Activated T-cell treated with anti-CD3 and anti-CD28 coated beads, Interleukin-2, amount 50 U/mL, for 48 hours (primary cell): ENCODE measurements at places on chromosomes 3 and 15.

GRCh38 chr3:101261506-101261905, 58.9 kb downstream of the IMPG2 start:
- DNase-seq, result no peak

GRCh38 chr3:168117853-168118313, 22.2 kb upstream of the GOLIM4 start:
- DNase-seq, result no peak

DNA sequence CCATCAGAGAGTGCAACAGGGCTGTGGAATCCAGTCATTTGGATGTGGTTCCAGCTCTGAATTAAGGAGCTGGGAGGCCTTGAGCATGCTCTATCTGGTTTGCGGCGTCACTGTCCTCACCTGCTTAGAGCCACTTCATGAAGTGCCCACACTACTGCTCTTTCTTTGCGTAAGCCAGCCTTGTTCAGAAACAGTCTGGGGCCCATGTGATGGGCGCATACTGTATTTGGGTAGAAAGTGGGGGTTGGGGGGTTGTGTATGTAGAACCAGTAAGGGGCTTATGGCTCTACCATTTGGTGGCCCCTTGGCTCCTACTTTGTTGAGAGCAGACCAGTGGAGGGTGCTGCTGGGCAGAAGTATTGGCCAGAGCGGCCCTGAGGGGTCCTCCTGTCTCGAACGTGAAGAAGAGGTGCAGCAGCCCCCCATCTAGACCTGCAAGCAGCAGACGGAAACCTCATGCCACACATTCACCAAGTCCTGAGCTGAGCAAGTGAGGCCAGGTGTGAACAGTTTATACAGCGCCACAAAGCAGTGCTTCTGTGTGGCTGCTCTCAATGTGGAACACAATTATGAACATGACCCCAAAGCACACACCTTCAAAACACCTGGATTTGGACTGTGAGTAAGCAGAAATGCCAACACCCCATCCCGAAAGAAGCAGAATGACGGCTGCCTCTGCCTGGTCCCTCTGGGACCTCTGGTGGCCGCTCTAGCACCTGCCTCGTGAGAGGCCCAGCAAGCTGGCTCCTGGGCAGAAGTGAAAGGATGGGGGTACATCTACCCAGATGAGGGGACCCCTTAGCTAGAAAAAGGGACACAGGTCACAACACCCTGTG, 26.6 kb downstream of the SRPRB start:
- DNase-seq, result no peak

DNA sequence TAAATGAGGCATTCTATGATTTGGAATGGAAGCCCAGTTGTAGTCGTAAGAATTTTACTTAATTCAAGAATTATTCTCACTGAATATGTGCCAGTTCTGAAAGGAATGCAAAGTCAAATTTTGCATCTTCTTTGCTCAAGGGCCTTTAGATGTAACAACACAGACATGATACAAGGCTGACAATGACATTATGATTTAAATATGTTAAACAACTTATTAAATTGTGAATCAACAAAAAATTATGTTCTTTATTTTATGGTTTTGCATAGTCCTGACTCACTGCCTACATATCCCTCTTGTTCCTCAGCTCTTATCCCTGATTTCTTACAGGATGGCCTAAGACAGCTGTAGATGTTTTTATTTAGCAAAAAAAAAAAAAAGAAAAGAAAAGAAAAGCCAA, 170.9 kb upstream of the NR2E3 start:
- no peak for DNase-seq

GRCh38 chr15:79463043-79463780, 31.1 kb downstream of the MINAR1 start:
- DNase-seq, result no peak

GRCh38 chr15:38782156-38782555, 217.5 kb upstream of the RASGRP1 start:
- DNase-seq, result no peak

DNA sequence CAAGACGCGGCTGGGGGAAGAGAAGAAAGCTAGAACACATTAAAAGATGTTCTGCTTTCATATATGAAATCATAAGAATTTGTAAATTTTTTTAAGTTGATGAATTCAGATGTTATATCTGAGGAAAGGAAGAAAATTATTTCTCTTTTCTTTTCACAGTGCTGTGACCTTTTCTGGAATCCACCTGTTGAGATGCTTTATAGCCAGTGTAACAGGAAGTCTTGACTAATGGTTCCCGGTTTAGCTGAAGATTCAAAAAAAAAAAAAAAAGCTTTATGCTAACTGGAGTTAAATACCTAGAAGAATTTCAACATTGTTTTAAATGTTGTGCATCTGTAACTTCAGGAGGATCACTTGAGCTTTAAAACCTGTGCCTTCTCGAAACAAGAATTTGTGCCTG, 9.9 kb downstream of the GTPBP8 start:
- DNase-seq, result no peak

GRCh38 chr3:45516829-45517228, 77.7 kb upstream of the LIMD1 start:
- DNase-seq, result no peak

- DNase-seq, result no peak
These were observed 448.9 kb downstream of the OCA2 start for GRCh38 chr15:27650244-27650643.

- no peak for DNase-seq
These were observed 4.0 kb upstream of the CFAP100 start for GRCh38 chr3:126390751-126391150.

DNA sequence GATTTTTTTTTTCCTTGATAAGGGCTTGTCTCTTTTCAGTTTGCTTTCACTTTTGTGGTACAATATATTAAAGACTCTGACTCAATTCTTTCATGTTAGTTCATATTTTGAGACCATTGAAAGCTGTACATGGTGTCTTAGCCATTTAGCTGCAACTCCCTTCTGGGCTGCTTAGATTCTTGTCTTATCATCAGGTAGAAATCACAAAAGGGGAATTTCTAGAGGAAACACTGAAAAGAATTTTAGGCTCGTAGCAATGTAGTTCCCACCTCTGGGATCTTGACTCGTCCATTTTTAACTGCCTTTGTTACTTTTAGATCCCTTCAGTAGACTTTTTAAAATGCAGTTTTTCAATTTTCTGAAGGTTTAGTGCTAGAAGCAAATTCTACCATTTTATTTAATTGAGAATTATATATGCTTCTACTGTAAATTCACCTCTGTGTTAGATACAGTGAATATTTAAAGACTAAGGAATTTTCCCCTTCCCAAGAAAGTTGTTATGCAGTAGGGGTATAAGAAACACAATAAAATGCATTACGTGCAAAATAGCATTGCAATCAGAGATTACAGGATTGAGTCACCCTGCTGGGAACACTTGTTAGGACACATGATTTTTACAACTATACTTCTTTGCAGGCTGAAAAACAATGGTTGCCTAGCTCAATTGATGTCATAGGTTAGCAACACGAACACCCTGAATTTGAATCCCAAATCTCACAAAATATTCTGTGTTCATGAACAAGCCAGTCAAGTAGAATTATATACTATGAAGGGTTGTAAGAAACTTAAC, 772.7 kb downstream of the PDCD6IP start:
- DNase-seq, result no peak

DNA sequence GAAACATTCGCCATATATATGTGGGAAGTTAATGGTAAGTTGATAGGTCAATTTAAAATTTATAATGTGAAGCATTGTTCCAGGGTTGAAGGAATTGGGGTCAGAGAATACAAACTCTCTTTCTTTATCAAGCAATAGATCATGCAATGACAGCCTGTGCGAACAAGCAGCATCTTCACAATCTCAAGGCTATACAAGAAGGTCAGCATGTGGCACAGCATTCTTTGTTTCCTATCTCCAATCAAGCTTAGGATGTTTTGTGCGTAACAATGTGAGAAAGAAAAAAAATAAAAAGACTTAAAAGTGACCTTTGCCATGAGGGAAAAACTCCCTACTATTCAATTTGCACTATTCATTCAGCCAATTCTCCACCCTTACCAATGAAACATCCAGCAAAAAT, 288.1 kb upstream of the NECTIN3 start:
- no peak for DNase-seq

DNA sequence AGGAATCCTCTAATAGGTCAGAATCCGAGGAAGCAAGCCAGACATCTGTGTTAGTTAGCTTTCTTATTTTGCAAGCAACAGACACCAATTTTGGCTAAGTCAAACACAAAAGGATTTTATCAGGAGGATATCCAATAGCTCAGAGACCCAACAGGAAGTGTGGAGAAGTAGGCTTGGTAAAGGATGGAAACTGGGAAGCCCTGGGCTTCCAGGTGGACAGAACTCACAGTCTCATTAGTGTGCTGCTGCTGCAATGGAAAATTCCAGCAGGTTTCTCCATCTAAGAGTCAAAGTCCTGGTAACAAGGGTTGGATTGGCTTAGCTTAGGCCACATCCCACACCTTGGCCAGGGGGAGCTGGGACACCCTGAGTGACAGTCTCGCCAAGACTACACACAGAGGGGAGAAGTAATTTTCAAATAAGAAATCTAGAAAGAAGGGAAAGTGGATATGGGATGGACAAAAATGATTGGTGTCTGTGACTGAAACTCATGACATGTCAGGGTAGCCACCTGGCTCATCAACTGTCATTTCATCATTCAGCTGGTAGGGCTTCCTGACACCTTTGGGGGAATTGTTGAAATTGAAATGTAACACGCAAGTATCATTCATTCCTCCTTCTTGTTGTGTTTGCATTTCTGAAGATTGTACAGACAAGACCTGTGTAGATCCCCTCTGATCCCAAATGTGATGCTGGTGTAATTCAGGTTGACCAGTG, 158.6 kb downstream of the THSD4 start:
- no peak for DNase-seq

DNA sequence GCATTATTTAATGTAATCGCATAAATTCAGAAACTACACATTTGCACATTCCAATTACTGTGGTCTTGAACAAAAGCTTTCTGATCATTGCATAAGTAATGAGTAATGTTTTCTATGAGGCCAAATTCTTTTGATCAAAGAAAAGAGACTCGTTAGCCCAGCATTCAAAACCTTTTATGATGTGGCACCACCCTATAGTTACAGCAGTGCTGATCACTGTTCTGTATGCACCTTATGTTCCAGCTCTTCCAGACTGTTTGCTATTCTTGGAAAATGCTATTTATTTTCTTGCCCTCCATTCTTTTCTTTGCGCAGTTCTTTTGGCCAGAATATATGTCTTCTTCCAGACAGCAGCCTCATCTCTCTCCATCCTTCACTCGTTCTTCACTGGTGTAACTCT, 42.3 kb downstream of the MAP3K13 start:
- DNase-seq, result no peak

- no peak for DNase-seq
These were observed 6.4 kb downstream of the MCM2 start for GRCh38 chr3:127604546-127605165.

DNA sequence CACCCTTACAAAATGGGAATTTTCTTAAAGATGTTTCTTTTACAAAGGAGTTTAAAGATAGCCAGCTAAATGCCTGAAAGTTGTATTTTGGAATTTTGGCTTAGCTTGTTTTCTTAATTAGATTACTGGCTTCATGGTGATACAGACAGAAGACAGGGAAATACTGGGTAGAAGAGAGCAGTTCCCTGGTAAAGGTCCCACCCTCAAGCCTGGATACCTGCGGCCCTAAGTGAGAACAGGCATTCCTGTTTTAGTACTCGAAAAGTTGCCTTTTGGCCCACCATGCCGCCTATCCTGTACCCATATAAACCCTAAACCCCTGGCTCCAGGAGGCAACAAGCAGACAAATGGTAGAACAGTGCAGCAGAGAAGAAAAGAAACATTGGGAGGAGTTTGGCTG, 29.4 kb downstream of the SETMAR start:
- DNase-seq, result no peak

DNA sequence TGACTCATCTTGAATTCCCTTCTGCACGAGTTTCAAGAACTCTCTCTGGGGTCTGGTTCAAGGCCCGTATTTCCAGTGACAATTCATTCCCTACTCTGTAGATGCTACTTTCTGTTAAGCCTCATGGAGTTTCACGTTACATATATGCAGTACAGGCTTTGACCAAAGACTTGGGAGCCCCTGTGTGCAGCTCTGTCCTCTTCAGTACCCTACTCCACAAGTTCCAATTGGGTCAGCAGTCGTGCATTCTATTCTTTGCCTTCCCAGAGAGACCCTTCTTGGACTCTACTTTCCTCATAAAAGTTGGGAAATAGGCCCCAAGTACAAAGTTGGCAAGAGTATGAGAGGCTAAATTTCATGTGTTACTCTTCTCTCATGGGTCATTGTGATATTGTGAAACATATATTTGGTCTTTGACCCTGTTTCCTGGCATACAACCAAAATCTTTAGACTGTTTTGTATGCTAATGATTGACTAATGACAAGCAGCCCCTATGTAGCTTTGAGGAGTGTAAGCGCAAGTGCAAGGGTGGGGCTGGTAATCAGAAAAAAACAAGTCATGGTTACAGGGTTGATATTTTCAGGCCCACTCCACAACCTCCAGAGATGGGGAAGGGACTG, 15.0 kb upstream of the CCDC50 start:
- DNase-seq, result no peak

DNA sequence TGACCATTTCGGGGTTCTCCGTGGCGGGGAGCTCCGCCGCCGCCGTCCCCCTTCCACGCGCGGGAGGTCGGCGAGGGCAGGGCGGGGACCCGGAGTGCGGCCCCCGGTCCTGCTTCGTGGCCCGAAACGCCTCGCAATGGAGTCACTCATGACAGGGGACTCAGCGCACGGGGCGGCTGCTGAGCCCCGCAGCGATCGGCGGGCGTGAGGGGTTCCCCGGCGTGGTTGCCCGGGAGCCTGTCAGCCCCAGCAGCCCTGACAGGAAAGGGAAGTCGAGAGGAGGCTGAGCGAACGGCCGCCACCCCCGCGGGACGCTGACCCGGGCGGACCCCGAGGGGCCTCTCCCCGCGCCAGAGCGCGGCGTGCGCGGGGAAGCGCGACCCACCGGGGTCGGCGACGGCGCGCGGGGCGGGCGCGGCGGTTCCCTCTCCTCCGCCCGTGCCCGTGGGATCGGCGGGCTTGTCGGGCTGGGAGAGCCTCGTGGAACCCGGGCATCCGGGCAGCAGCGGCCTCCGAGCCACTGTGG, 564 bp upstream of the PIGZ start:
- DNase-seq, result peak; percentile 75

DNA sequence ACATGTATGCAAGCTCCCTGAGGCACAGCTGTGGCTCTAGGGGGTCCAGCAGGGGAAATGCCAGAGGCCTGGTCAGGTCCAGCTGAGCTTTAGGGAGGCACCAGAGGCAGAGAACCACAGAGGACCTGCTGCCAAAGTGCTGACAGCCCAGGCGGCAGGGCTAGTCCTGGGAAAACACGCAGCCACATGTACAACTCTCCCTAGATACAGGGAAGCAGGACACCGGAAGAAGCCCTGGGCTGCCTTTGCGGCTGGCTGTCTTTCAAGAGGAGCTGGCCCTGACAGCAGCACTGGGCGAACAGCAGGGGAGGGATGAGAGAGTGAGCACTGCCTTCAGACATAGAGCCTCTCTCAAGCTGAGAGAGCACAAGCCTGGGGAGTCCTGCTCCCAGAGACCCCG, 40.7 kb downstream of the RFT1 start:
- no peak for DNase-seq
